ENCODE measurements at places on chromosomes 1 and 21.
A peak's percentile ranks its signal among the peaks of the same experiment; 100 is the strongest.

- DNase-seq, result peak; percentile 14
Measured at GRCh38 chr1:23980728-23981070, 572 bp upstream of the SRSF10 start.

GRCh38 chr1:180935326-180936109 is 22.8 kb downstream of the KIAA1614 start:
- DNase-seq, result no peak

DNA sequence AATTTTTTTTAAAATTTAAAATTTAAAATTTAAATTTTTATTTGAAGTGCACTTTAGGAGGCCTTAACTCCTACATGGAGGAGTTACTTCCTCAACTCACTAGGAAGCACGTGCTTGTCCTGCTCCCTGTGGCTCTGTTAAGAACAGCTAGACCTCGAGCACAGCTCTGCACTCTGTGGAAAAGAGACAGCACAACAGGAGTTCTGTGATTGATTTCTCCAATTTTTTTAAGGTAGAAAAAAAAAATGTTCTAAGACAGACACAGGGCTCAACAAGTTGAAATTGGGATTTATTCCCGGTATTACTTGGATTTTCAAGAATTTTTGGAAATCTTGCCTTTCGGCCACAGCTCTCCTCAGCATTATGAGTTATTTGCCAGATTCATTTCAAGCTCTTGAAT is 356.6 kb upstream of the LYPLAL1 start:
- no peak for DNase-seq

GRCh38 chr1:218667781-218668516 is 322.8 kb downstream of the TGFB2 start:
- no peak for DNase-seq

- DNase-seq, result no peak
Measured at GRCh38 chr1:57350610-57351009, 73.2 kb downstream of the DAB1 start.

- DNase-seq, result no peak
Measured at GRCh38 chr1:185312361-185313138, 4.5 kb downstream of the IVNS1ABP start.

GRCh38 chr21:10641107-10641506 is 119.7 kb downstream of the TPTE start:
- no peak for DNase-seq

DNA sequence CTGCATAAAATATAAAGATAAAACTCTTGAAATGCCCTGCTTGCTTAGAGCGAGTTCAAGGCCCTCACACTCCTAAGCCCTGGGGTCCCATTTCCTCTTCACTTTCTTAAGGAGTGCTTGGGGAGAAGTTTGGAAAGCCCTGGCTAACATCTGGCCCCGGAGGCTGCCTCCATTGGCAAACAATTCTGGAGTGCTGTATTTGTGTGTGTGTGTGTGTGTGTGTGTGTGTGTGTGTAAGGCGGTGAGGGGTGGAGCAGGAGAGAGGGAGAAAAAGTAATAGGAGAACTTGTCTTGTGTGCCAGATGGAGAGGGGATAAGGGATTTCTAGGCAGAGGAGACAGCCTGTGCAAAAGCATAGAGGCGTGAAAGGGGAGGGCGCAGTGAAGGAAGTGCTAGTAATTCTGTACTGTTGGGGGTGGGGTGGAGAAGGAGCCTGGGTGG is 578 bp upstream of the TRIM62 start:
- no peak for DNase-seq

DNA sequence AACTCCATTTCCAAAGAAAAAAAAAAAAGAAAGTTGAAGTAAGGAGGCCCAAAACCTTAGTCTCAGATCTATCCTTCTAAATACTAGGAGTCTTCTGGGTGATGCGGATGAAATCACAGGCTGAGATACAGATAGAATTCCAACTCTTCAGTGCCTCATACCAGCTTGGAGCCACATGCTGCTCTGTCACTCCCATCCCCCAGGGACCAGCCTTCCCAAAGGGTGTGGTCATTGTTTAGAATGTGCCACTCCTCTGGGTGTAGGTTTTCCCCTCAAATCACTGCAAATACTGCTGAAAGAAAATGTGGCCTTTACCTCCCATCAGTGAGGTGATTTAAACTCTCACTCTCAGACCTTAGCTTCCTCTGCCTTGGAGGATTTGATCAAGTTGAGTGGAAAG is 112.9 kb downstream of the CDC7 start:
- no peak for DNase-seq

- DNase-seq, result no peak
Measured at GRCh38 chr1:15994081-15994480, 10.0 kb upstream of the SRARP start.

- DNase-seq, result no peak
Measured at GRCh38 chr1:1788136-1788535, 9.9 kb upstream of the NADK start.

DNA sequence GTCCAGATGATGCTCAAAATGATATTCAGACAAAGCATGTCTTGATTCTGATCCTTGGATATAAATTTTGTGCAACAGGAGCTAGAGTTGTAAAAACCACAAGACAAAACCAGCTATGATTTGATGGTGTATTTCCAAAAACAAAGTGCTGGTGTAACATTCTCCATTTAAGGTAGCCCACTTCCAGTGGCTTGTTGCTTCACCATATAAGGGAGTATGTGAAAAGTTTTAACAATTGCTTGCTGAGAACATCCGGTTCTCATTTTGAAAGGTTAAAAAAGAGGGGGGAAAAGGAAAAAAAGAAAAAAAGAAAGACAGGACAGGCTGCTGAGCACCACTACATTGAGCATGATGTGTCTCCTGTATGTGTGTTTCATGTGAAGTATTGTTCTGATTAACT is 123.6 kb downstream of the MACF1 start:
- no peak for DNase-seq

- DNase-seq, result no peak
Measured at GRCh38 chr1:42941640-42942330, 16.9 kb downstream of the SLC2A1 start.

DNA sequence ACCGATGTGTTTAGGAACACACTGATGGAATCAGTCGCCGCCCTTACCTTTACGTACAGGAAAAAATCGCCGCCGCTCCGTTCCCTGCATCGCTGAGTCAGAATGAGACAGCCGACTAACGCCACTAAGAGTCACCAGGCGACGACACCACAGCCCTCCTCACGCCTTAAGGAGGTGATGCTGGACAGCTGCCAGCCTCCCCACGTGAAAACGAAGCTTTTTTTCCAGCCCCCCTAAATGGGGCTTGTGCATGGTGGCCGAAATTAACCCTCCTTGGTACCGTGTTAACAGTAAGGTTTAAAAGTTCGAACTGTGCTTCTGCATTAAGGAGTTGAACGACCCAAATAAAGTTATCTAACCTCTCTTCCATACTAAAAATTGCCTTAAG is 511 bp downstream of the DNTTIP2 start:
- DNase-seq, result no peak

DNA sequence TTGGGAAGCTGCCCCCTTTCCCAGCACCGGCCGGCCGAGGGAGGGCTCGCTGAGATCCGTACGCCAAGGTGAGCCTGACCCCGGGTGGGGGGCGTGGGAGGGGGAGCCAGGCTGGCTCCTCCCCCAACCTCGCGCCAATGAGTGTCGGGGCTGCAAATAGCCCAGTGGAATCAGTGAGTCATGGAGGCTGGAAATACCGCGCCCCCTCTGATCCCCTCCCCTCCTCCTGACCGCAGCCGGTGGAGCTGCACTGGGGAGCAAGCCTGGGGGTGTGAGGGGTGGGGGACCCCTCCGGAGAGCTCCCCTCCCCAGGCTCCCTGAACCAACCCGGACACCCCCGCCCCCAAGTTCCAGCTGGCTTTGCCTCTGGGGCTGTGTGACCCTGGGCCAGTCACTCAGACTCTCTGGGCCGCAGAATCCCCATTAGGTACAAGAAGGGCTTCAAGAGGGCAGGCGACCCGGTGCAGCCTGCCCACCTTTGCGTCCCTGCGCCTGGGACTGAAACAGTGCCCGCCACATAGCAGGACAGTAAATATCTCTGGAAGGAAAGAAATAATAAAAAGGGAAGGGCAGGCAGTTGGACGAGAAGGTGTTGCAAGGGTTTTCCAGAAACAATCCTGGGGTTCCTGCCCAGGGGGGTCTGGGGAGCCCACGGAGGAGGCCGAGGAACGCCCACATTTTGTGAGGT is 4.5 kb downstream of the HSPB7 start:
- peak; percentile 8 for DNase-seq

- no peak for DNase-seq
Measured at GRCh38 chr1:28180306-28181305, 4.1 kb upstream of the PTAFR start.

- no peak for DNase-seq
Measured at GRCh38 chr1:86822459-86822858, 91.5 kb downstream of the SELENOF start.

- DNase-seq, result no peak
Measured at GRCh38 chr1:204339541-204339940, 20.2 kb downstream of the PLEKHA6 start.

GRCh38 chr1:32757213-32757895 is 54.8 kb upstream of the SYNC start:
- DNase-seq, result no peak

All from stimulated activated CD4-positive, alpha-beta T cell treated with anti-CD3 and anti-CD28 coated beads, Interleukin-1b, Interleukin-23, amount 100 ng/mL, for 1 hour (primary cell).